ENCODE measurements at places on chromosomes 4 and X.

DNA sequence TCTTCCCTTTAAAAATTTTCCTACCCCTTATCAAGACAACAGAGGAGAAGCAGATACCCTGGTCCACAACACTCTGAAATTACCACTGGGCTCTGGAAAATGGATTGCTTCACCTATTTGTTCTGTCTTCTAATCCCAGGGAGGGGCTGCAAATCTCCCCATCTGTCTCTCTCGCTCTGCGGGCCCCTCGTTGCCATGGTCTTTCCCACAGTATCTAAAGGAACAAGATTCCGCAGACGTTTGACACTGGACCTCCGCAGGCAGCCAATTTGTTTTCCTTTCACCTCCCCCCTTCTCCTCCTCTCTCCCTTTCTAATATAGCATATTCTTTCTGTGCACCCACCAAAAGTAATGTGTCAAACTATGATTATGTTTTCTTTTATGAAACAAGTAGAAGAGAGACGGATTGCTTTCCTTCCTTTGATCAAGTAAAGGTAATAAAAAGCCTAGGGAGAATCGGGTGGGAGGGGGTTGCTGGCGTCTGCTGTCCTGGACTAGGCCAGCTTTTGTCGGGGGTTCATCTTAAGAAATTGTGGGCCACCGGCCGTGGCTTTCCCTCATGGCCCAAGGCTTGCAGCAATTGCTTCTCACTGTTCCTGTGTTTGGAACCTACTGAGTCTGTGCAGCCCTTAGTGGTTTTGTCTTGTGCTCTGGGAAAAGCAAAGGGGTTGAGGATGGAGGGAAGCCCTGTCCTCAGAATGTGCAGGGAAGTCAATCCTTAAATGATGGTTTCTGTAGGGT, 81.0 kb downstream of the MGST2 start:
- no peak for DNase-seq

- DNase-seq = peak; percentile 77
These were observed 5.7 kb upstream of the ZBTB33 start for GRCh38 chrX:120244735-120245498.

GRCh38 chrX:116031331-116031730, 139.2 kb upstream of the AGTR2 start:
- DNase-seq = no peak

- DNase-seq = no peak
These were observed 793.6 kb downstream of the STPG2 start for GRCh38 chr4:97349468-97350186.

DNA sequence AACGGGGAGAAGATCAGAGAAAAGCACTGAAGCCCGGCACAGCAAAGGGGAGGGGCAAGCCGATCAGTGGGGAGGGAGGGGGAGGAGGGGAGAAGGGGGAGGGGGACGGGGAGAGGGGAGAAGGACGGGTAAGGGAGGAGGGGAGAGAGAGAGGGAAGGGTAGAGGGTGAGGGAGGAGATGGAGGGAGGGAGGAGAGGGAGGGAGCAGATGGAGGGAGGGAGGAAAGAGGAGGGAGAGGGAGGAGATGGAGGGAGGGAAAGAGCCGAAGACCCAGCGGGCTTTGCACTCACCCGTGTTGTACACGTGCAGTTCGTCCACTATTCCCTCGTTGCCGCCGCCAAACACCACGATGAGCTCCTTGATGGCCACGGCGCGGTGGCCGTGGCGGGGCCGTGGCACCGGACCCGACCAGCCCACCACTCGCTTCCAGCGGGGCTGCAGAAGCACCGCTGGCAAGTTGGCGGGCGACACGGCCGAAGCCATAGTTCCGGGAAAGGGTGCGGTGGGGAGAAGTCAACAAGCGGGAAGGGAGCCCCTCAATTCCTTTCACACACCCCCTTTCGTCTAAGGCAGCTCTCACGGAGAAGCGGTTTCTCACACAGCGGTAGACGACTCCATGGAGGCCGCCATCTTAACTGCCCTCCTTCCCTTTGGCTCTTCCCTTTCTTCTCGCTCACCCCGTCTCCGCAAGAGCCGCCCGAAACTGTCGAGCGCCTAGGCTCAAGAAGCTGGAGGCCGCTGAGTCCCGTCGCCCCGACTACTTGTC, 1.1 kb downstream of the HCFC1 start:
- DNase-seq = peak; percentile 77

GRCh38 chr4:113368056-113368455, 318.6 kb downstream of the ANK2 start:
- DNase-seq = no peak

GRCh38 chrX:150205011-150205410, 158.1 kb upstream of the MAMLD1 start:
- DNase-seq = no peak

DNA sequence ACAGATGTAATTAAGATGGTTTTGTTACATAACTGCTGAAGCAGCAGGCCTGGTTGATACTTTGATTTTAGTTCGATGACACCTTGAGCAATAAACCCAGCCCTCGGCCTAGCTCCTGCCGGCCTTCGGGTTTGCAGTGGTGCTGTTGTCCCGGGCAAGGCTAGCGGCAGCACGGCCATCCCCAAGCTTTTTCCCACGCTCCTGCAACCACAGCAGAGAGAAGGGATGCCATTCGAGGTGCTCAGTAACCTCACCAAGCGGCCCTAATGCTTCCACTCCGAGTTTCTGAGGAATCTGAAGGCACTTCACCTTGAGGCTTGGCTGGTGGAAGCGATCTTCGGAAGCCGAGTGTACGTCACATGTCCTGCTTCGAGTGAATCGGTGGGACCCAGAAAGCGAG, 182.1 kb downstream of the NAF1 start:
- DNase-seq = no peak

DNA sequence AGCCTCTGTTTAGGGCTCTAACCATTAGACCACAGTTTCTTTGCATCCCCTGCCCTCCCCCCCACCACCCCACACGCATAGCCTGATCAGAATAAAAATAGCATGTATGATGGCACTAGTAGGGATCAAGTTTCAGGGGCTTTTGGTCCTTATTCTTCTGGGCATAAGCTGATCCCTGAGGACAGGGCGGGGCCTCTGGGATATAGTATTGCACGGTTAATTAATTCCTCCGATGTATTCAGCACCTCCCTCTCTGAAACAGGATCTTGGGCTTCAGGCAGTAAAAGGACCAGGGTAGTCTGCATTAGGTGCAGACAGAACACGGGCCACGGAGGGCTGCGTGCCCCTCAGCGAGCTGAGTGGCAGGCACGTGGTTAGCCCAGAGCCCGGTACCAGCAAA, 57.1 kb downstream of the ELF4 start:
- no peak for DNase-seq

DNA sequence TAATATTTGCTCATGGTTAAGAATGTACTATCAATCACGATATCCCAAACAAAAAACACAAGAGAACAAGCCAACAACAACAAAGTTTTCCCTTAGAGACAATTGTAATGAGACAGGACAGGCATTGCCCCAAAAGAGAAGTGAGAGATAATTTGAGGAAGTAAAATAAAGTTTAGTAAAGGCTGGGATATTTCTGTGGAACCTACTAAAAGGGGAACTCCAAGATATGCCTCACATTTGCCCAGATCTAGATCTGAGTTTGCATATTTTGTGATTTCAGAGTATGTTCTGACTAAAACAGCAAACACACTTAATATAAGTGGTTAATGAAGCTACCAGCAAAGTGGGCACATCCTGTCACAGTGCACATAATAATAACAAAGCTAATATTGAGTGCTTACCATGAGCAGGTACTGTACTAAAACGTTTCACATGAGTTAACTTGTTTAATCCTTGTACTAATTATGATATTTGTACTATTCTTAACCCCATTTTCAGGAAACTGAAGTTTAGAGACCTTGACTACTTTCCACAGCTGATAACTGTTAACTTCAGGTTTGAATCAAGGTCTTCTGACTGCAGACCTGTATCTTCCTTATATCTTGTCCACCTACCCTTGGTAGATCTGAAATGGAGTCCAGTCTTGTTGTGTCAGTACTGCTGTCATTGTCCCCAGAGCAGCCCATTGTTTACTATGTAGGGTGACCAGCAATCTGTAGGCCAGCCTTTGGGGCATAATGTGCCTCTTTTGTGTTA, 26.0 kb upstream of the BMP2K start:
- DNase-seq = no peak

All from aorta (tissue), 5 donors.